ENCODE measurements at places on chromosomes 2 and 18.

- no peak for DNase-seq
These were observed 157.6 kb downstream of the HAUS1 start for GRCh38 chr18:46261799-46262198.

GRCh38 chr2:204145791-204146190, 209.2 kb downstream of the ICOS start:
- no peak for DNase-seq

DNA sequence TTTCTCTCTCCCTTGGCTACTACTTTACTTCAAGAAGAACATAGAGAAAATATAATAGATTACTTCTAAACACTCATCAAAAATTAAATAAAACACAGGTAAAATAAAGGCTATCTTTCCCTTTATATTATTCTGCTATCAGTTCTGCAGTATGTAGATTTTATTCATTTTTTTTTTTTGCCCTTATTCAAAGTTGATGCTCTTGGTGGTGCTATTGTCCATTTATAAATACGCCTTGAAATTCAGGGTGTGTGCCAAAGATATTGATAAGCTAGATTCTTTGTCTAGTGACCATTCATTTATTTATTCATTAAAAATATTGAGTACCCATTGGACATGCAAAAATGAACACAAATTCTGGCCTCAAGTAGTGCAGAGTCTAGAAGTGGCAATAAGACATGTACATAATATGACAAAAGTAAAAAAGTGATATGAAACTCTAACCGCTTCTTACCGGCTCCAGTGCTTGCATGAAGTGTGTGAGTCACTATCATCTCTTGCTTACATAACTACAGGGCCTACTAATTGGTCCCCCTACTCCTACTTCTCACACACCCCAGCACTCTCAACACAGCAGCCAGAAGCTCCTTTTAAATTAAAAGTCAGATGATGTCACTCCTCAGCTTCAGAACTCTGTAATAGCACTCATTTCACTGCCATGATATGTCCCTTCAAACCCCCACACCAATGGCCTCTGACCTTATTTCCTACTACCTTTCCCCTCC, 208.3 kb upstream of the FANCL start:
- no peak for DNase-seq

GRCh38 chr2:195590199-195590860, 66.7 kb upstream of the SLC39A10 start:
- DNase-seq = no peak

GRCh38 chr18:8699948-8700347, 5.4 kb upstream of the MTCL1 start:
- no peak for DNase-seq

- no peak for DNase-seq
These were observed 12.6 kb downstream of the MC5R start for GRCh38 chr18:13836559-13836958.

DNA sequence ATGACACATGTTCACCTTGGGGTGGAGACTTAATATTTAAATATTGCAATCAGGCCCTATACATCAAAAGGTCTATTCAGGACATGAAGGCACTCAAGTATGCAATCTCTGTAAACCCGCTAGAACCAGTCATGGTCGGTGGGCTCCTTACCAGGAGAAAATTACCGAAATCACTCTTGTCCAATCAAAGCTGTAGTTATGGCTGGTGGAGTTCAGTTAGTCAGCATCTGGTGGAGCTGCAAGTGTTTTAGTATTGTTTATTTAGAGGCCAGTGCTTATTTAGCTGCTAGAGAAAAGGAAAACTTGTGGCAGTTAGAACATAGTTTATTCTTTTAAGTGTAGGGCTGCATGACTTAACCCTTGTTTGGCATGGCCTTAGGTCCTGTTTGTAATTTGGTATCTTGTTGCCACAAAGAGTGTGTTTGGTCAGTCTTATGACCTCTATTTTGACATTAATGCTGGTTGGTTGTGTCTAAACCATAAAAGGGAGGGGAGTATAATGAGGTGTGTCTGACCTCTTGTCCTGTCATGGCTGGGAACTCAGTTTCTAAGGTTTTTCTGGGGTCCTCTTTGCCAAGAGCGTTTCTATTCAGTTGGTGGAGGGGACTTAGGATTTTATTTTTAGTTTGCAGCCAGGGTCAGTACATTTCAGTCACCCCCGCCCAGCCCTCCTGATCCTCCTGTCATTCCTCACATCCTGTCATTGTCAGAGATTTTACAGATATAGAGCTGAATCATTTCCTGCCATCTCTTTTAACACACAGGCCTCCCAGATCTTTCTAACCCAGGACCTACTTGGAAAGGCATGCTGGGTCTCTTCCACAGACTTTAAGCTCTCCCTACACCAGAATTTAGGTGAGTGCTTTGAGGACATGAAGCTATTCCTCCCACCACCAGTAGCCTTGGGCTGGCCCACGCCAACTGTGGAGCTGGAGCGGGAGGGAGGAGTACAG, 108.1 kb downstream of the XRCC5 start:
- no peak for DNase-seq

Measured in renal cortex interstitium (tissue), 15 donors.